ENCODE measurements at places on chromosomes 1 and 21. TPM values are rescaled to one million over a fixed set of nuclear protein-coding genes. Genes with fewer than 3 reads are reported as not detected.

The OLFML3 gene
- 22.9 TPM for polyA plus RNA-seq

The C8B gene
- not detected for polyA plus RNA-seq

The TP73 gene
- not detected for polyA plus RNA-seq

The ETV3L gene
- polyA plus RNA-seq, result not detected

The ESPN gene
- polyA plus RNA-seq, result 112 TPM

The CDCP2 gene
- polyA plus RNA-seq, result not detected

The NR5A2 gene
- polyA plus RNA-seq, result 0.13 TPM

The KLHDC7A gene
- polyA plus RNA-seq, result 28.0 TPM

The MMP23B gene
- 4.0 TPM for polyA plus RNA-seq

The PLPP3 gene
- polyA plus RNA-seq, result 100 TPM

The LRRC7 gene
- polyA plus RNA-seq, result 0.37 TPM

DNA sequence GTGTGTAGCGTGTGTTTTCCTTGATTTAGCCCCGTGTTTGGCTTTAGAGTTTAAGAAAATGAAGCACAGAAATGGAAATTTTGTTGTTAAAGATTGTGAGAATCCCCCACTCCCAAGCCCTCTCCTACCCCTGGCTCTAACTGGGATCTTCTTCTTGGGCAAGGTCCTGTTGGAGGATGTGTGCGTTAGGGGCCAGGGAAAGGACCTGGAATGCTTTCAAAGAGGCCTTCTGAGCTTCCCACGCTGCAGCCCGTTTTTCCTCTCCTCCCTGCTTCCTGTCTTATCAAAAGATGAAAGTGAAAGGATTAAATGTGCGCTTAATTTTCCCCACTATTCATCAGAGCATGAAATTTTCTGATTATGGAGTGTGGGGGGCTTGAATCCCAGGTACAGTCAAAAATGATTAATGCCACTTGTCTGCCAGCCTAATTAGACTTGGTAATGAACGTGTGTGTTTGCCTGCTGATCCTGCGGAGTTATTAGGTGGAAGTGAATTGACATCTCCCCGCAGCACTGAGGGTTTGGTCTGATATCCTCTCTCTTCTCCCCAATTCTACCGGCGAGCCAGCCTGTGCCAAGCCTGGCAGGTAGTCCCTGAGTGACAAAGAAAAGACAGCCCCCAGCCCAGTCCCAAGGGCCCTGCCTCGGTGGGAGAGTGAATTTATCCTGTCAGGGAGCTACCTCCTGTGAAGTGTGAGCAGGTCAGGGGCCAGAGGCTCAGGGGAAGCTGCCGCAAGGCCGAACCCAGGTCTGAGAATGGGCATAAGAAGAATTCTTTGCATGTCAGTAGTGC lies 4.9 kb downstream of the RASSF5 start:
- no peak for DNase-seq

DNA sequence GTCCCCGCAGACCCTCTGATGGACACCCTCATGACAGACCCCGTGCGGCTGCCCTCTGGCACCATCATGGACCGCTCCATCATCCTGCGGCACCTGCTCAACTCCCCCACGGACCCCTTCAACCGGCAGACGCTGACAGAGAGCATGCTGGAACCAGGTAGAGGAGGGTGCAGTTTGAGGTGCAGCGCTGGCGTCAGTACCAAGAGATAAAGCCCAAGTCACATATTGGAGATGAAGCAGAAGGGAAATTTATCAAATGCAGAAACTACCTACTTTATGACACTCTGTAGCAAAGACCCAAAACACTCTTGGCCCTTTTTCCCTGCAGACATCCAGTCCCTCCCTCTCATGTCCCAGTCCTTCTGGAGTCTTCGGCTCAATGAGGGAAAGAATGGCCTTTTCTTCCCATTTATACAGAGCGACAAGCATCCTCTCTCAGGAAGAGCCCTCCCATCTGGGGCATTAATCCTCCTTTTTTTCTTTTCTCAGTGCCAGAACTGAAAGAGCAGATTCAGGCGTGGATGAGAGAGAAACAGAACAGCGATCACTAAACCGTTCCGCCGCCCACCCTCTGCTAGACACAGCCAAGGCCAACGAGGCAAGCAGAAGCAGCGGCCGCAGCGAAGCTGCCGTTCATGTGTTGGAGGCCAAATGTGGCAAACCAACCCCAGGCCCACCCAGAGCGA lies 30.8 kb upstream of the KIF1B start:
- no peak for DNase-seq

- no peak for DNase-seq
These were observed 33.9 kb upstream of the ZNF362 start for GRCh38 chr1:33222381-33222780.

DNA sequence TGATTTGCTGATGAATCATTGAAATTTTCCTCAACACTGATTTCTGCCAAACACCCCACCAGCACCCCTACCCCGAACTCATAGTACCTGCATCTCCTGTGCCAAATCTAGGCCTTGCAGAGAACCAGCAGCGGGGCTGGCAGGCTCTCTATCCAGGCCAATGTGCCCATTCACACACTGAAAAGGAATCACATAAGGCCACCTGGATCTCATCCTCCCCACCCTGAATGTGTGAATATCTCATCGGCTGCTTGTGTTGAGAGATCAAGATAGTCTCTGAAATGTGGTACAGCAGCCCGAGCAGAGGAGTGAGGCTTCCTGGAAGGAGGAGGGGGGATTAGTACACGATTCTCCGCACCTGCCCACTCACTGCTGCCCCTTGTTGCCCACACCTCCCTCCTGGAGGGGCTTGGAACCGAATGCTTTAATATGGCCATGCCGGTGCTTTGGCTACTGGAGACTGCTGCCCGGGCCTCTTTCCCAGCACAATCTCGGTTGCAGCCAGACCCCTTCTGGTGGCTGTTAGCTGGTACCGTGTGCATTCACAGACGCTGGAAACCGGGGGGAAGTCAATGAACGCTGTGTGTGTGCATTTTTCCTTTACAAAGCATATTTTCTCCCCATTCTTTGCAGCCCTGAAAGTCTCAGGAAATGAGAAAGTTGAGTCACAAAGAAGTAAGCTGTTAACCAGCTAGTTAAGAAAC lies 619.5 kb downstream of the MATN1 start:
- DNase-seq, result no peak

- no peak for DNase-seq
These were observed 85.1 kb downstream of the KCNN3 start for GRCh38 chr1:154784924-154785531.

- no peak for DNase-seq
These were observed 1.8 kb upstream of the ZBTB48 start for GRCh38 chr1:6577831-6578525.

GRCh38 chr21:32381571-32381970 lies 11.2 kb downstream of the URB1 start:
- no peak for DNase-seq

DNA sequence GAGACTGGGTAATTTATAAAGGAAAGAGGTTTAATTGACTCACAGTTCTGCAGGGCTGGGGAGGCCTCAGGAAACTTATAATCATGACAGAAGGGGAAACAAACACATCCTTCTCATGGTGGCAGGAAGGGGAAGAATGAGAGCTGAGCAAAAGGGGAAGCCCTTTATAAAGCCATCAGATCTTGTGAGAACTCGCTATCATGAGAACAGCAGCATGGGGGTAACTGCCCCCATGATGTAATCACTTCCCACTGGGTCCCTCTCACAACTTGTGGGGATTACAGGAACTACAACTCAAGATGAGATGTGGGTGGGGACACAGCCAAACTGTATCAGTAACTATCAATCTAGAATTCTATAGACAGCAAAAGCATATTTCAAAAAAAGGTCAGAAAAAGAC lies 64.7 kb upstream of the ACTRT2 start:
- no peak for DNase-seq

DNA sequence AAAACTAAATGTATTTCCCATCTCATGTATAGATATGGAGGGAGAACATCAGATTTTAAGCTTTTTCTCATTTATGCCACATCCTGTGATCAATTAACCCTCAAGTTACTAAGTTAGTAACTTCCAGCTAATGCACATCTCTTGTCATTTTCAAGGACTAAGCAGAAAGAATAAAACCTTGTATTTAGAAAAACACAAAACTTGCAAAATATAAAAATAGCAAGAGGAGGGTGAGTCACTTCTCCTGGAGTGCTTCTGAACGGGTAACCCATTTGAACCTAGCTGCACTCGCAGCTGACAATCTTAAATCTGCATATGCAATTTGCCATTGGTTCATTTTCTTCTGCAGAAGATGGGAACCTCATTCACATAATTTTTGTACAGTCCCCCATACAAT lies 500.5 kb downstream of the SETD4 start:
- DNase-seq, result no peak

DNA sequence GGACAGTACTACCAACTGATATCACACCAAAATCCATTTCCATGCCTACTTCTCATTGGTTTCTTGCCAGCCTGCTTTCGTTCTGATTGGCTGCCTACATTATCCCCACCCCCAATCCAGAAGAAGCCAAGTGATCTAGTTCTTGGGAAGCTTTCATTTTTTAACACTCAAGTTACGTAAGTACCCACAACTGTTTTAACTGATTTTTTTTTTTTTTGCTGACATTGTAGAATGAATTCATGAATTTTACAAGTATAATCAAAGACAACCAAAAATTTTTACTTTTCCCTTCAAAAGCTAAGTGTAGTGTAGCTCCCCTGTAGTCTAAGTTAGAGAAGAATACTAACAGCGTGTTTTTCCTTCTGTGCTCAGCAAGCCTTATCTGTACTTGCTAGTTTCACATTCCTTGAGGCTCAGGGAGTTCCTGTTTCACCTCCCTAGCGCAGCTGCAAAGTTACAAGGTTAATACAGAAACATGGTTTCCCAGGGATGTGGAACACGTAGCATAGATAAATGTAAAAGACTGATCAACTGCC lies at the start of gene SLC9C2:
SLC9C2 (minus strand) TSS at position 17 of the 536 bp plus-strand sequence. CDS start 1,296 bp downstream, outside the sequence.
- no peak for DNase-seq

- no peak for DNase-seq
These were observed 113.6 kb upstream of the TIAM1 start for GRCh38 chr21:31457675-31458074.

GRCh38 chr1:201501144-201501543 lies 5.8 kb downstream of the CSRP1 start:
- DNase-seq, result no peak

DNA sequence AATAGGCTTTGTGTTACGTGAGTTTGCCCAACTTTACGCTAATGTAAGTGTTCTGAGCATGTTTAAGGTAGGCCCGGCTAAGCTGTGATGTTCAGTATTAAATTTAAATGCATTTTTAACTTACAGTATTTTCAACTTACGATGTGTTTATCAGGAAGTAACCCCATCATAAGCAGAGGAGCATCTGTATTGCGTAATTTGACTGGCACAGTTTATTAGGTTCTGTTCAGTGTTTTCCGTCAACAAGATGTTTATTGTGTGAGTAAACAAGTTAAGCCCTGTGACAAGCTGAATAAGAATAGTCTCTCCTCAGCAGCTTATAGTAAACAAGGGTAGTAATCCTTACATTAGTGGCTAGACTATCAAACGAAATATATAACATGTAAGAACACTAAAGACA lies 27.2 kb upstream of the SHISA4 start:
- DNase-seq, result no peak

DNA sequence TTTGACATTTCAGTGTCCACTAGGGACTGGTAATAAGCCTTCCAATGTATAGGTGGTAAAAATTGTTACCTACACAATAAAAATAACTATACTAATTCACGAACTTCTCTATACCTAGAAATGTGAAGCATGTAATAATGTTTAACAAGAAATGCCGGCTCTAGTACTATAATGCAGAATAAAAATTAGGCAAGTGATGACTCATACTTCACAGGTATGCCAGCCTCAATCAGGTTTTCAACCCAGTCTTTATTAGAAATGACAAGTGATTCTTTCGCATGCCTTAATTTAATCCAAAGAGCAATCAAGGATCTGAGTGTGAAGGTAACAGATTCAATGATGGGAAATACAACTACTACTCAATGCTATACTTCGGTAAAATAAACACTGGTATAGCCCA lies 134.9 kb downstream of the RERE start:
- no peak for DNase-seq

- DNase-seq, result no peak
These were observed 330.6 kb downstream of the DUSP10 start for GRCh38 chr1:221411283-221411682.
